Hematopoietic multipotent progenitor cell (in vitro differentiated cells): ENCODE measurements at places on chromosomes 4 and X.

- DNase-seq: no peak
Measured at GRCh38 chrX:57900975-57901374, 9.3 kb downstream of the ZXDA start.

- no peak for DNase-seq
Measured at GRCh38 chrX:72238183-72238582, 644 bp downstream of the ERCC6L start.

DNA sequence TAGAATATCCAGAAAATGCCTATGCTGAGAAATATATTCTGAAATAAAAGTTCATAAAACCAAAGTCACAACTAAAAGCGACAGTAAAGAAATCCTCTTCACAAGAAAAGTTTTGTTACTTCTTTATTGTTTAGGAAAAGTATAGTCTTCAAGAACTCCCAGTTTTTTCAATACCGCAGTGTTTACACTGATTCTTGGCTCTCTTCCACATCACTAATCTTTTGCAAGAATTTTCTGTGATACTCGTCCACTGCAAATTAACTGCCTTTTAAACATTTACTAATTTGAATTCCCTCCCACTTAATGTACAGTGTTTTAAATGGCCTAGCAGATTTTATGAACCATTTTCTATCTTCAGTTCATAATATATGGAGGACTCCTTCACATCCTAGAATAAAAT is 65.1 kb downstream of the HPGDS start:
- no peak for DNase-seq

- no peak for DNase-seq
Measured at GRCh38 chr4:113556382-113557134, 205.0 kb downstream of the CAMK2D start.

DNA sequence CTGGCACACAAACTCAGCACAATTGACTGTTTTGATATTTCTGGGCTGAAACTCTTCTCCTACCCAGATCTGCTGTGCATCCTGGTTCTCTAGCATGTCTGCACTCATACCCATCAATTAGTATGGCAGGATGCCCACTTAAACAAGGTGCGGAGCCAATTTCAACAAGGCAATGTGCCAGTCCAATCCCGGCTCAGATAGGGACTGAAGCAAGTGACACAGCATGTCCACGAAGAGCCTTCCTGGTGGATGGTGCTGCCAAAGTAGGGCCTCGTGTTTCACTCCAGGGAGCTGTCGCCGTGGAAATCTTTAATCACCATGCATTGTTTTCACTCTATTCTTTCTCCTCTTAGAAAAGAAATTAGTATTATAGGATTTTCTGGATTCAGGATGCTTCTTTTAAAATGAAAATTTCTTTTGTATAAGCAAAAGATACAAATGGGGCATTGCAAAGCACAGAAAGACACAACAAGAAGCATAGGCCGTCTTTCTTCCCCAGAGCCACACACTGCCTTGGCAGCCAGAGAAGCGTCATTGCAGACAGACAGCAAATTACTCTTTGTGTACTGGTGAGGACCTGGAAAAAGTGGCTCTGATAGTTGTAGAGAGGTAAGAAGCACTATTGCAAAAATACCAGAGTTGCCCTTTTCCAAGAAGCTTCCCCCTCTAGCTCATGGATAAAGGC is 40.6 kb upstream of the LSM6 start:
- no peak for DNase-seq

DNA sequence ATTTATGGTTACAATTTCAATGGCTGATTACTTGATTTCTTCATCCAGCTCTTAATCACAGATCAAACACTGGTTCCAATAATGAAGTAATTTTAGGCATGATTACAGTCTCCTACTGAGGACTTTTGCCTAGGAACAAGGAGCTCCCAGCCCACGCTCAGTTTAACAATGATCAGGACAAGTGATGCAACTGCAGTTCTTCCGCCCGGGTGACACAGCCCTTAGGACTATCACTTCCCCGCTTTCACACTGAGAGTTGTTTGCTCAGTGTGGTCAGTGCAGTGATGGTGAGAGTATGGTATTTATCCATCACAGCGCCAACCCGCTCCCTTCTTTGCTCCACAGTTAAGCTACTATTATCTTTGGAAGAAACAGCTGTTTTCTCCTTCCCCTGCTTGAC is 203.2 kb upstream of the MBNL3 start:
- no peak for DNase-seq

GRCh38 chr4:88754796-88755195 is 57.2 kb upstream of the NAP1L5 start:
- no peak for DNase-seq

DNA sequence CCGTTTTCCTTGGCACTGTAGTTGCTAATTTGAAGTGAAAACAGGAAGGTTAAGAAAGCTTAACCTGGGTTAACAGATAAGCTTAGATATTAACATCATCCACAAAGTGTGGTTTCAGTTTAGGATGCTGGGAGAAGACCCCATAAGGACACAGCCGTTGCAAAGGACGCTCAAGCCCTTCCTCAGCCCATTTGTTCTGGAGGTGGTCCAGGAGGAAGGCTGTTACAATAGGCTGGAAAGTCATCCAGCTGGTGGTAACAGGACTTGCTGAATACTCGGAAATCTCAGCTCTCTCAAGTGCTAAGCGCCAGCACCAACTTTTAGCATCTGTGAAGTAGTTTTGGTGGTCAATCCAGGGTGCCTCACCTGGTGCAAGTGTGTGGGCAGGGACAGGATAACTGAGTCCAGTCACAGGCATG is 14.2 kb downstream of the CHST7 start:
- no peak for DNase-seq

DNA sequence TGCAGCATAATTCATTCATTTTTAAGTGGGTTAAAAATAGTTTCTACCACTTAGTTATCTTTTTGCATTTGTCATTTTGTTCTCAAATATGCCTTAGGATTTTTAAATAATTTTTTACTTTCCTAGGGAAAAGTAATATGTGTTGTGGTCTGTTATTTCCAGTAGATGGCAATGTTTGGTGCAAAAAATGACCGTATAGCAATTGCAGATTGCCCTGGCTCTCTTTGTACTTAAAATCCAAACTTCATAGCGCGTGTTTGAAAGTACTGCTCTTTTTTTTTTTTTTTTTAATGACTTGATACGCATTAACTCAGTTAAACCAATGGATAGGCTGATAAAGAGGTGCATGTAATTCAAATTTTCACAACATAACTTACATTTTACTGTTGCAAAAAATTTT is 74.4 kb upstream of the RBMX start:
- peak; percentile 45 for DNase-seq

DNA sequence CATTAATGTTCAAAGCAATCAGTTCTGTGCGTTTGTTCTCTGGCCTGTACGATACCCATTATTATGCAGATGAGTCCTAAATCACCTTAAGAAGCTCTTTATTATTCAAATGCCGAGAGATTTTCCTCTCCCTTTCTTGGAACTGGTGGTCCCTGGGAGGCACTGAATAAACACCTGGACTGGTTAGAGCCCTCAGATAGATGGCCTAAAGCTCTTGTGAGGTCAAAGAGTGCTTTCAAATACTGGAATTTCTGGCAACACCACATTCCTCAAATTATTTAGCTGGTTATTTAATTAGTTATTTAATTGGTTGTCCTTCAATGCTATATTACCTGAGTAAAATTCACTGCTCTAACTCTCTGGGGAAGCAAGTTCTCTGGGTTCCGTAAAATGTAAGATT is 3.0 kb downstream of the ARHGEF38 start:
- DNase-seq: no peak

DNA sequence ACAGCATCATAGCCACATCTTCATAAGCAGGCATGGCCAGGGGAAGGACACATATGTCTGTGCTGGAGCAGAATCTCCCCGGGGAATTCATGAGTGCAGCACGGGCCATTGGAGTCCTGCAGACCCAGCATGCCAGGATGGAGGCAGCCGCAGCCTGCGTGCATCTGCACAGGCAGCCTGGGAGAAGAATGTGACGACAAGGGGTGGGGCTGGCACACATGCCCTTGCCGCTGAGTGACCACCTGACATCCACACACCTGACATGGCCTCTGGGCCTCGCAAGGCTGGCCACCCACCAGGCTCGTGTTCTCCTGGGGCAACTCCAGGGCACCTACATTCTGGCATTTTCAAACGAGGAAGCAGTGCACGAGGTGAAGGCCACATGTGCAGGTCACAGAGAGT is 66.2 kb upstream of the AFAP1 start:
- DNase-seq: no peak

GRCh38 chr4:6986072-6986780 is 56.9 kb upstream of the TADA2B start:
- DNase-seq: no peak

DNA sequence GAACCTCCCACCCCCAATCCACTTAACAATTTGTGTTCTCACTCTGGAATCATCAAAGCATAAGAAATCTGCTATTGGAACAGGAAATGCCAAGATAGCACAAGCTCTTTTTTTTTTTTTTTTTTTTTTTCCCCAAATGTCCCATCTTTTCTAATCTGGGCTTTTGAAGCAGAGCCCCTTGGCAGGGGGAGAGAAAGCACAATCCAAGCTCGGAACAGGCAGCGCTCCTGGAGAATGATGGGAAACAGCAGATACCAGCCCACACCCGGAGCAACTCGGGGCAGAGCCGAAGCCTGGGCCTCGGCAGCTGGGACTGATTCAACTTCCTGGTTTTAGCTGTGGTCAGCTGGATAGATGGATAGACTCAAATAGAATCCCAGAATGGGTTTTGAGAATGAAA is 235.1 kb downstream of the QDPR start:
- no peak for DNase-seq

DNA sequence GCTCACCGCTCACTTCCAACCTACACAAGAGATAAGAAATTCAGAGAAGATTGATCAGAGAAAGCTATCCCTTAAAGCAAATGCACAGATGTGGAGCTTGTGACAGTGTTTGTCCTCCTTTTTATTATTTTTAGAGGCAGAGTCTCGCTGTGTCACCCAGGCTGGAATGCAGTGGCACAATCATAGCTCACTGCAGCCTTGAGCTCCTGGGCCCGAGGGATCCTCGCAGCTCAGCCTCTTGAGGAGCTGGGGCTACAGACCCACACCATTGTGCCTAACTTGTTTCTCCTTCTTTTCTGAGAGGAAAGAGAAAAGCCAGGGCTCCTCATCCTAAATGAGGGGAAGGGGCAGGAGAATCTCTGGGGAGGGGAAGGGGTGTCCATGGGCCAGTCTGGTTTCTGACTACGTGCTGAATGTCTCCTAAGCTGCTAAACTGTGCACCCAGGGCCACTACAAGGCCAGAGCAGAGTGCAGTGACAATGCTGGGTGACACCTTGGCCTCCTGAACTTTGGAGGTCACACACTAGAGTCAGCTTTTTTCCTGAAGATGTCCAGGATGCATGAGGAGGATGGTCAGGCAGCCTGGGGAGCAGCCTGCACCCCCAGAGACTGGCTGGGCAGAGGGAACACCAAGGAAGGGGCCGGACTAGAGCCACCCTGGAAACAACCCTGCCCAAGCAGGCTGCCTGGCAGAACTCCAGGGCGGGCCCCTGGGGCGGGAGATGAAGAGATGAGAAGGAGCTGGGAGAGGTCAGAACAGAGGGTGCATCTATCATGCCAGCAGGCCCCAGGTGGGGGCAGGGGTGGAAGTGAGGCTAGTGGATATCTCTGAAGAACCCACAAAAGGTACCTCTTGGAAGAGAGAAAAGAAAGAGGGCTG is 55.5 kb upstream of the PROM1 start:
- DNase-seq: no peak

DNA sequence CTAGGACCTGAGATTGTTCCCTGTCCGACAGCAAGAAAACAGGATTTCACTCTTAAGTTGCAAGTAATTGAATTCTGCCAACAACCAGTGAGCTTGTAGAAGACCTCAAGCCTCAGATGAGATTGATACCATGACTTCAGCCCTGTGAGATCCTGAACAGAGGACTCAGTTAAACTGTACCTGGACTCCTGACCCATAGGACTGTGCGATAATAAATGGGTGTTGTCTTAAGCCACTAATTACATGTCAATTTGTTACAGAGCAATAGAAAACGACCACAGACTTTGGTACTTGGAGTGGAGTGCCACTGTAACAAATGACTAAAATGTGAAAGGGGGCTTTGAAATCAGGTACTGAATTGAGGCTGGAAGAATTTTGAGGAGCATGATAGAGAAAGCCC is 12.0 kb downstream of the PBDC1 start:
- DNase-seq: no peak

DNA sequence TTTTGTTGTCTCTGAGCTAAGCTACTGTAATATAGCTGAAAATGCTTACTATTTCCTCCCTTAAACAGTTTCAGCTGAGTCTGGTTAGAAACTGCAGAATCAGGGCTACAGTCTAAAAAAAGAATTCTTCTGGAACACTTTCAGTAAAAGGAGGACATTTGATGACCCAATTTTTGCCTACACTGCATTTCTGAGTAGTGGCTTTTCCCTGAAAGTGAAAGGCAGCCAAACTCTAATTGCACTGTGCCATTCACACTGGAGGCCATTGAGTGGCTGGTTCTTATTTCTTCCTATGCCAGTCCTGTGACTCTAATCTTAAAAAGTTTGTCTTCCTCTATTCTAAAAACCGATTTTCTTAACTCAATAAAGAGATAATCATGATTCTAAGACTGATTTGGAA is 526.0 kb downstream of the CFAP47 start:
- DNase-seq: no peak

GRCh38 chrX:49188468-49189076 is 2.4 kb upstream of the PRICKLE3 start:
- DNase-seq: no peak

GRCh38 chr4:173269280-173269679 is 64.9 kb downstream of the HMGB2 start:
- DNase-seq: no peak

- no peak for DNase-seq
Measured at GRCh38 chrX:7127056-7127455, 20.5 kb upstream of the STS start.

DNA sequence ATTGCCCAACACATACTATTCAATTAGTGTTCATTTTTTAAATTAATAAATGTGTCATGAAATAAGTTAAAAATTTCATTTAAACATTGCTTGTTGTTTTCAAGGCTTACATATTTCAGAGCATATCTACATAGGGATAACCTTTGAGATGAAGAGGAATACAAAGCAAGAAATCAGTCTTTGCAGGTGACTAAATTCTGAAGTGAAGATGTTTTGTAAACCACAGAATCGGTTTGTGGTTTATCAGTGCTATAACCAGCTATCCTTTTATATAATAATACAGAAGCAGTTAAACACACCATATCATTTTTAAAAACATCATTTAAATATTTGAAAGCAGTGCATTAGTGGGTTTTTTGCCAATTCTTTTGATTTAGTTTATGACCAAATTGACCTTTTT is 26.9 kb downstream of the FAM241A start:
- DNase-seq: no peak
